ENCODE measurements at places on chromosomes 13 and 19.

- DNase-seq = peak; percentile 49
These were observed 999.4 kb downstream of the UQCRFS1 start for GRCh38 chr19:28213470-28214082.

DNA sequence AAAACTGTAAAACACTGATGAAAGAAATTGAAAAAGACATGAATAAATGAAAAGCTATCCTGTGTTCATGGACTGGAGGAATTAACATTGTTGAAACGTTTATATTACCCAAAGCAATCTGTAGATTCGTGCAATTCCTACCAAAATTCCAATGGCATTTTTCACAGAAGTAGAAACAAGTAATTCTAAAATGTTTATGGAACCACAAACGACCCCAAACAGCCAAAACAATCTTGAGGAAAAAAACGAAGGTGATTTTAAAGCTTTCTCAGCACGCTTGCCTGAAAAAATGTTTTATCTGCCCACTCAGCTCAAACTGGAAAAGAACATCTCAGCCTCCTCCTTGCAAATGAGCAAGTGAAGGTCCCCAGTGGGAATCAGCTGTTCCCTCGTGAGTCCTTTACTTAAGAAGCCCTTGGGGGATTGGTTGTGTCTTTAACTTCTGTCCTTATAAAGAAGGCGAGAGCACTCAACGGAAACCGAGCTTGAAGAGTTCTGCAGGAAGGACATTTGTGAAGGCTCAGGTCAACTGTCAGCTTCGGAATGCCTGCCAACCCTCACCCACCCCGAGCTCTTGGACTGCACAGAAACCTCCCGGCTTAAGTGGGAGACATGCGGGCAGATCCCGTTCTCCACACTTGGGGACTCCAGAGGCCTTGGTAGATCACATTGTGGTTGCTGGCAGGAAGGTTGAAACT is 256.0 kb upstream of the IRS2 start:
- DNase-seq = no peak

DNA sequence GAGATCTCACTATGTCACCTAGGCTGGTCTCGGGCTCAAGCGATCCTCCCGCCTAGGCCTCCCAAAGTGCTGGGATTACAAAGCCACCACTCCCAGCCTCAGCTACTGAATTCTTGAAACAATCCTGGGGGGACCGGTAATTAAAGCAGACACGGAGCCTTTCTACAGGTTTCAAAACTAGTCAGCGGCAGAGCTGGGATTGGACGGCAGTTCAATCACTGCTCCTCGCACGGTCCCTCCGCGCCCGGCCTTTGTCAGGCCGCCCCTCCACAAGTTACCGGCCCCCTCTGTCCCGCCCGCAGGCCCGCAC is 229 bp downstream of the BORCS8 start:
- DNase-seq = no peak

GRCh38 chr19:14562660-14563589 is 8.9 kb downstream of the NDUFB7 start:
- no peak for DNase-seq

DNA sequence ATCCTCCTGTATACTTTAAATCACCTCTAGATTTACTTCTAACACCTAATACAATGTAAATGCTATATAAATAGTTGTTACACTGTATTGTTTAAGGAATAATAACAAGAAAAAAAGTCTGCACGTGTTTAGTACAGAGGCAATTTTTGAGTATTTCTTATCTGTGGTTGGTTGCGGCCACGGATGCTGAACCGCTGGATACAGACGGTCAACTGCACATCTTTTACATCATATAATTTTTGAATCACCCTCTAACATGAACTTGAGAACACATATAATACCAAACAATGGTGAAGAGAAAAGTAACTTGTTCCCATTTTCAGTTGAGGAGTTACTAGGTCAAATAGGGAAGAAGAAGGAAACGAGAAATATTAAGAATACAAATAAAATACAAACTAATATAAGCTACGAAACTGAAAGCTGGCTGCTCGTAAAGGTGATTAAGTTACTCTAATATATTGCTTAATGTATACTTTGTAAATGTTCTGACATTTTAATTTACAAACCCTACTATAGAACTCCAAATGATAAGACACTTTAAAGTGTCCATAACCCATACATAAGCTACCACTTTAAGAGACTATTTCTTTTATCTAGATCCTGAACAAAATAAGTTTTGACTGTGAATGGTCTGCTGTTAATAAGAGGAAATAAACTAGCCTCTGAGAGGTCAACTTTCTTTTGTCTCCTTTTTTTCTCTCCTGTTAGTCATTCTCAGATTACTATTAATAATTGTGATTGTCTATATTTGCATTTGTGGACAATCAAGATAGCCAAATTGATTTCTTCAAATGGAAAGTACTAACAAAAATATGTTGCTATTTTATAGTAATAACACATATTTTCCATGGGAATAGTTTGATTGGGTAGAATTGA is 457.4 kb downstream of the DIAPH3 start:
- DNase-seq = no peak

DNA sequence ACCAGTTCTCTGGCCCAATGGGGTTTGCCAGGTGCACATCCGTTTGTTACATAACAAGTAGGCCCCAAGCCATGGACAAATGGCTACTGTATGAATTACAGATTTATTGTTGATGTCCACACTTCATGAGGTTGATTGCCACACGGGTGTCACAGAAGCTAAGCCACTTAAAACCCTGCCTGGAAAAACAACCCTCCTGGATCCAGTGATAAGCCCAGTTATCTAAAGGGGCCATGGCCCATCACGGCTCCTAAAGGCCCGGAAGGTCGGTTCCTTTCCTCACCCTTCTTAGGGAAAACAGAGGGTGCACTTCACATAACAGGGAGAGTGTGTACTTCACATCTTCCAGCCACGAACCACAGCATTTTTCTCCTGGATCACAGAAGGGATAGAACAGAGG is 4.1 kb downstream of the TMEM272 start:
- DNase-seq = no peak

Data from GOT3 (cell line).